Activated CD8-positive, alpha-beta T cell treated with anti-CD3 and anti-CD28 coated beads for 36 hours (primary cell): ENCODE measurements at places on chromosomes 1 and 21. TPM values are rescaled to one million over a fixed set of nuclear protein-coding genes. Genes with fewer than 3 reads are reported as not detected.
A peak's percentile ranks its signal among the peaks of the same experiment; 100 is the strongest.

The DCST1 gene
- total RNA-seq = not detected

The AMY1C gene
- not detected for total RNA-seq

The NECTIN4 gene
- total RNA-seq = not detected

DNA sequence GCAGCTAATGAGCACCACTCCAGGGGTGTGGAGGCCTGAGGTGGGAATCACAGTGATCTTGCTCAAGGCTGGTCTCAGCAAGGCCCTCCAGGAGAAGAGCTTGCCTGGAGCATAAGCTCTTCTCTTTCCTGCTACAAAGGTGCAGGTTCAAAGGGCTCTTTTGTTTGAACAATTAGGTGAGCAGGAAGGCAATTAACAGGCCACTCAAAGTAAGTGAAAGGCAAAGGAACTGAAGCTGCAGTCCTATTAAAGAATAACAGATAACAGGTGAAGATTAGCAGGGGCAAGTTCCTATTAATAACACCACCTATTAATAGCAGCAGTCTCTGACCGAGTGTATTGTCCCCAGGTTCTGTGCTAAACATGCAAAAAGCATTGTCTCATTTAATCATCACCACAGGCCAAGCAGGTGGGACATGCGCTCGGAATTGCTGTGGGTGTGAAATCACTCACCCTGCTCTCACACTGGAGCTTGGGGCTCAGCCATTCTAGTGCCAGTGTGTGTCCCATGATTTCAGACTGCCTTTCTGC is 113.8 kb downstream of the RHOU start:
- DNase-seq = no peak

GRCh38 chr1:91731815-91732214 is 154.1 kb downstream of the TGFBR3 start:
- DNase-seq = peak; percentile 79

GRCh38 chr1:232780354-232780753 is 24.9 kb upstream of the MAP10 start:
- no peak for DNase-seq

GRCh38 chr1:97529600-97529999 is 391.2 kb downstream of the DPYD start:
- DNase-seq = no peak

DNA sequence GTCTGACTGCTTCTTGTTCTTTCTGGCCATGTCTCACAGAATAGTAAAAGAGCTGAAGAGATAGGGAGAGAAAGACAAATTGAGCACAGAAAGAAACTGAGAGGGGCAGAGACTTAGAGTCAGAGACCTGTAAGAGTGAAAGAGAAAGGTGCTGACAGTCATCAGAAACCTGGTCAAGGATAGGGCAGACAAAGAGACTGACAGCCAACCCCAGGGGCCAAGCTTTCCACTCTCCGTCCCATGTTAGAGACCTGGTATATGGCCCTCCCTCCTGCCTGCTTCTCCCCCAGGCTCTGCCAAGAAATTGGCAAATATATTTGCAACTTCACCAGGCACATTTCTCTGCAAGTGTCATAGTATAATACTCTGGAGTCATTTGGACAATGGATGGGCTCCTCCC is 64.6 kb downstream of the RHBG start:
- no peak for DNase-seq

DNA sequence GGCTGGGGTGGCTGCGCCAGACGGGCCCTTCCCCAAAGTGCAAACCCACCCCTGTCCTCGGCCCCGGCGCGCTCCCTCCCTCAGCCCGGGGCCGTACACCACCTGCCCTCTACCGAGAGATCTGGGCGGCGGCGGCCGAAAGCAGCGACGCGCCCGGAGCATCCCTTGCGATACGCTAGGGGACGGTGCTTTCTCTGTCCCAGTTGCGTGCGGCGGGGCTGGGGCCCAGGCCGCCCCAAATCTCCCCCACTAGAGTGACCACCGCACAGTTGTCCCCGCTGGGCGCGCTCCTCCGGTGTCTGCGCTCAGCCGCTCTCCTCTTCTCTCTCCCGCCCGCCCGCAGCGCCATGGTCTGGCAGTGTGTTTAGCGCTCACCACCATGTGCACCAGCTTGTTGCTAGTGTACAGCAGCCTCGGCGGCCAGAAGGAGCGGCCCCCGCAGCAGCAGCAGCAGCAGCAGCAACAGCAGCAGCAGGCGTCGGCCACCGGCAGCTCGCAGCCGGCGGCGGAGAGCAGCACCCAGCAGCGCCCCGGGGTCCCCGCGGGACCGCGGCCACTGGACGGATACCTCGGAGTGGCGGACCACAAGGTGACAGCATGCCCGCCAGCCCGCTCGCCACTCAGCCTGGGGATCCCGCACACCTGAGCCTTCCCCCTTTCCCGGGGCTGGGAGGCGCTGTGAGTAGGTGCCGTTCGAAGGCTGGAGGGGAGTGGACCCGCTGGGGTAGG is 1.0 kb downstream of the ST6GALNAC5 start:
- peak; percentile 38 for DNase-seq

GRCh38 chr1:162284206-162284955 is 92.3 kb downstream of the SPATA46 start:
- no peak for DNase-seq

- DNase-seq = no peak
Observed at GRCh38 chr1:111934106-111934852, 55.2 kb downstream of the KCND3 start.

DNA sequence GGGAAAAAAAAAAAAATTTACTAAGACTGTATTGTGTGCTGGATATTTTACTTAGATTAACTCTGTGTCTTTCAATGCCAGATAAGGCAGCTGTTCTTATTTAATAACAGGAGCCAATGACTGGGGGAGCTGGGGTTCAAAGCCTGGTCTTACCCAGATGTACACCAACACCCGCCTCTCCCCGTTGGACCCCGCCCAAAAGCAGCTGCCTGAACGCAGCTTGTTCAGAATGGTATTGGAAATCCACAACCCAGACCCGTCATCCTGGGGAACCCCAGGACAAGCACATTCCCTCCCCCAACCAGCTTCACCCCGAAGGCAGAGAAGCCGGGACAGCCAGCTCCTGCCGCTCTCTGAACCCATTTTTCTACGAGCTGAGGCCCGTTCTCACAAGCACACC is 113.6 kb upstream of the TMPRSS2 start:
- DNase-seq = no peak

DNA sequence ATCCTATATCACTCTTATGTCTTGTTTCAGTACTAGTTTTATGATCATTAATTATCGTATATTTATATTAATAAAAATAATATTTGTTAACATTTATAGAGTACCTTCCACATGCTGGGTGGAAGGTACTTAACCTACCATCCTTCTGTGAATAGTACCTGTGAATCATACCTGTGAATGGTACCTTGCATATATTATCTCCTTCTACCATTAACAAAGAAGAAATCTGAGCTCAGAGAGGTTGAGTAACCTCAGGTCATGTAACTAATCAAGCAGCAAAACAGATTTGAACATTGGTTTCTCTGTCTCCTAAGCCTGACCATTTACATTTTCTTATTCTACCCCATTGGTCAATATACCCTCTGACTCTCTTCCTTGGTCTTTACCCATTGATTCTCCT is 174.4 kb upstream of the UBE2U start:
- DNase-seq = no peak

DNA sequence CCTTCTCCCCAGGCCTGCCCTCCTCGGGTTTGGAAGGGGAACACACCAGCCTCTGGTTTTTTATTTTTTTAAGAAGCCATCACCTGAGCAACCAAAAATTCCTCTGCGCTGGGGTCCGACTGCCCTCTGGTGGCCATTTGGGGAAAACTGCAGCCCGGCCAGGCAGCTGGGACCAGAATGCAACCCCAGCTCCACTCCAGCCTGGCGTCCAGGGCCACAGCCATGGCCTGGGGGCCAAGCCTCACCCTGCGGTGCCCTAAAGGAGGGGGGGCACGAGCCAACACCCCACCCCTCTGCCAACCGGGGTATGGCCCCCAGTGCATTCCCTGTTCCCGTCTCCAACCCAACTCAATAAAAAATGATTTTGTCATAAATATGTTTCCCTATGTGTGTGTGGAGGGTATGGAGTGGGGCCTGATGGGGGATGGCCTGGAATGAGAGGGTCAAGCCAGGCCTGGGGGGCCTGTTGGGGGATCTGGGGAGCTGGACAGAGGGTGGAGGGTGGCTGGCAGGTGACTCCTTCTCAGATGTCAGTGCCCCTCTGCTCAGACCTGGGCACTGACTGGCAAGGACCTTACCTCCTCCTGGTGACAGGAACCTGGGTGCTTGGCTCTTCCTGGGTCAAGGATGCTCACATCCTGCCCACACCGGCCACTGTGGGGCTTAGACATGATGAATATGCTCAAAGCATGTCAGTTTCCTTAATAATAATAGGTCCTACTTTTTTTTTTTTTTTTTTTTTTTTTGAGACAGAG is 3.2 kb downstream of the GPR3 start:
- peak; percentile 87 for DNase-seq

DNA sequence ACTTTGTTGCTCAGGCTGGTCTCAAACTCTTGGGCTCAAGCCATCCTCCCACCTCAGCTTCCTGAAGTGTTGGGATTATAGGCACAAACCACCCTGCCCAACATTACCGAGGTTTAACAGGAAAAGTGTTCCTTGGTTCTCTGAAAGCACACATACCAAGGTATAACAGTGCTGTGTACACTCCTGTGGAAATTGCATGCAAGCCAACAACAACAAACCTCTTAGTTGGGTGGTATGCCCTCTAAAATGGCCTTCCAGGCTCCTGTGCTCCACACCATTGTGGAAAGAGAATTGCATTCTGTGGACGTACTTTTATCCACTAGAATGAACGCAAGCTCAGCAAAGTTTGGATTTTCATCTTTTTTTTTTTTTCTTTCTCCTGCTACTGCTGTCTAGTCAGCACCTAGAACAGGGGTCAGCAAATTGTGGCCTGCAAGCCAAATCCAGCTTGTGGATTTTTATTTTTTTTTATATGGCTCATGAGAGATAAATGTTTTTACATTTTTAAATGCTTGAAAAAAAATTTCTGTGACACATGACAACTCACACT is 192.2 kb upstream of the TNR start:
- no peak for DNase-seq
